Stimulated activated naive CD4-positive, alpha-beta T cell (primary cell): ENCODE measurements at places on chromosomes 5 and 9.
A peak's percentile ranks its signal among the peaks of the same experiment; 100 is the strongest.

DNA sequence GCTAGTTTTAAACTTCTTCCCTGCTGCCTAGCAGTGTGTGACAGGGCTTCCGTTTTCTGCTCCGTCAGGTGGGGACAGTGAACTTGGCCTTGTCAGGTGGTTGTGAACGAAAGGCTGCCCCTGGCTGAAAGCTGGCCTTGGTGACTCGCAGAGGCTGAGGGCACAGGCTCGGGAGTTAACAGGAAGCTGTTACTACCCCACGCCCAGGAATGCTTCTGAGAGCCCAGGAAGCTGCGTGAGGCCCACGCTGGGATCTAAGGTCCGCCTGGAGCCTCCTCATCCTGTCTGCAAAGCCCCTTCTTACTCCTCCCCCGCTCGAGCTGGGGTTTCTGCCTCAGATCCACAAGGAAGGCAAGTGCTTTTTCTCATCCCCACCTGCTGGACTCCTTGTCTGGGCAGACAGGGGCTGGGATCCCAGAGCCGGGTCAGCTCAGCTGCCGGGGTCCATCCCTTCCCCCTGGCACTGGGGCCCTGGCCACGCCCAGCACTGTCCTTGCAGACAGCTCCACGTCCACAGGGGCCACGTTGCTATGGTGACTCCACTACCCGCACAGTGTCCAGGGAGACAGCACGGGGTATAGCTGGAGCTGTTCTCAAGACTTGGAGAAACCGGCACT is 124.7 kb upstream of the TBC1D2 start:
- no peak for DNase-seq

- DNase-seq, result no peak
Measured at GRCh38 chr9:116087751-116088194, 65.8 kb upstream of the PAPPA start.

- no peak for DNase-seq
Measured at GRCh38 chr5:26295541-26295940, 742.8 kb downstream of the CDH9 start.

GRCh38 chr5:30604648-30605262 is 588.7 kb upstream of the CDH6 start:
- DNase-seq, result no peak

DNA sequence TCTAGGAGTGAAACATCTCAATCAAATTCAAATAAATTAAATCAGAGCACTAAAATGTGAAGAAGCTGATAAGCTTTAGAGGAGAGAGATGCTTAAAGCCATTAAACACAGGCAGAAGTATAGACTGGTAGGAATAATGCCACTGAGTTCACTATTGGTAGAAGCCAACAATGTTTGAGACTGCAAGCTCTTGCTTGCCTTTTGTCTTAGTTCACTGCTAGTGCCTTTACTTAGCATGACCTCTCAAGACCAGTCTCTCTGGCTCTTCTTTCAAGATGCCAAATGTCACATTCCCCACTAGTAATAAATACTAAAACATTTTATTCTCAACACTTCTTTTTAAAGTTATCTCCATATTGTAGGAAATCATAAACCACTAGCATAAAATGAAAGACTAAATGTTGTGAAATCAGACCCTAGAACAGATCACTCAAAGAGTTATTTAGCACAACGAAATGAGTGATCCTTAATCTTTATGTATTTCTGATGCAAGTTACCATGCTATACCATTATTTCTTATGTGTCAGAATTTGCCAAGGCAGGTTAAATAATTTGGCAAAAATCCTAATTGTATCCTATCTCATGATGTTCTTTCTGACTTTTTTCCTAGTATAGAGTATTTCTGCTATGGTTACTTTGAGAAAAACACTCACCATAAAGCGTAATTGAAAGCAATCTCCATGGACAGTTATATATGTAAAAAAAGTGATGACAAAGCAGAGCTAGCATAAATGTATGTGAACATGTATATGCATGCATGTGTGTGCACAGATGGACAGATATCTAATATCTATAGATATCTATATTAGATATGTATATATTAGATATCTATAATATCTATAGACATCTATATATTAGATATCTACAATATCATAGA is 57.5 kb downstream of the PJA2 start:
- DNase-seq, result no peak

DNA sequence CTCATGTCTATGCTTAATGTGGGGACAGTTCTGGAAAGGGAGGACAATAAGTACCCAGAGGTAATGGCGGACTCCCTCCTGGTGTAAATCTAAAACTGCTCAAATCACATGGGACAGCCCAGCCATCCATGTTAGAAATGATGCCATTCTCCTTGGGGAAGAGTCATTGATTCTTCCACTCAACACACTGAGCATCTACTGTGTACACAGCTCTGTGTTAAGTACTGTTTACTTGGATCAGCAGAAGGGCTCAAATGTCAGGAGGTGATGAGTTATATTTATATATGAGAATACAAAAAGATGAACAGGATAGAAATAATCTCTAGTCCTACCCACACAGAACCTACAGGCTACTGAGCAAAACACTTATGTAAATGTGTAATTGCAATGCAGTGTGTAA is 31.8 kb upstream of the NANS start:
- no peak for DNase-seq

- DNase-seq, result no peak
Measured at GRCh38 chr5:54861212-54861894, 124.0 kb downstream of the ESM1 start.

- no peak for DNase-seq
Measured at GRCh38 chr9:127875306-127875966, 2.0 kb downstream of the AK1 start.

DNA sequence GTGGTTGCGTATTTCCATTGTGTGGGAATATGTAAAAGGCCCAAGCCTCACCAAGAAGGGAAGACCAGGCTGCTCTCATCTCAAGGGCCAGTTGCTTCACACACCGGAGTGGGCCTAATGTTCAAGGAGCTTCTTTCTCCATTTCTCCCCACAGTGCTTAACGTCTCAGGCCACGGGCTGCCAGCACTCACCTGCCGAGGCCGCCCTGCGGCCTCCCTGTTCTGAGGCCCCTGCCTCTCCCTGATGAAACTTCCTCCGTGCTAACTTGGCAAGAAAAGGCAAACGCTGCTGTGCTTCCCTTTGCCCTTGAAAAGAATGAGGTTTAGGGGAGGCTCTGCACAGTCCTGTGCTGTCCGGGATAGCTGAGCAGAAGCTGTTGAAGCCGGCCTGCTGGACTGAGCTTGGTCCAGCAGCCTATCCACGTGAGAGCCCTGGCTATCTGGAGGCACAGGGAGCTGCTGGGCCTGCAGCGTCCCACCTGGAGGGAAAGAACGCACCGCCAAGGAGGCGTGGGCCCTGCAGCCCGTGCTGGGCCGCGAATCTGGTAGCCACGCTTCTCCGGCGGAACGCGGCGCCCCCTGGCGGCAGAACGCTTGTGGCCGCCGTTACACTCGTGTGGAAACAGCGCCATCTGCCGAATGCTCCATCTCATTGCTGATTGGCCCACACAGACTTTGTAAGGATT is 73.5 kb upstream of the PRSS3 start:
- peak; percentile 84 for DNase-seq

- no peak for DNase-seq
Measured at GRCh38 chr5:158814521-158814920, 285.2 kb downstream of the EBF1 start.

GRCh38 chr5:168097876-168098653 is 193.4 kb upstream of the WWC1 start:
- no peak for DNase-seq

DNA sequence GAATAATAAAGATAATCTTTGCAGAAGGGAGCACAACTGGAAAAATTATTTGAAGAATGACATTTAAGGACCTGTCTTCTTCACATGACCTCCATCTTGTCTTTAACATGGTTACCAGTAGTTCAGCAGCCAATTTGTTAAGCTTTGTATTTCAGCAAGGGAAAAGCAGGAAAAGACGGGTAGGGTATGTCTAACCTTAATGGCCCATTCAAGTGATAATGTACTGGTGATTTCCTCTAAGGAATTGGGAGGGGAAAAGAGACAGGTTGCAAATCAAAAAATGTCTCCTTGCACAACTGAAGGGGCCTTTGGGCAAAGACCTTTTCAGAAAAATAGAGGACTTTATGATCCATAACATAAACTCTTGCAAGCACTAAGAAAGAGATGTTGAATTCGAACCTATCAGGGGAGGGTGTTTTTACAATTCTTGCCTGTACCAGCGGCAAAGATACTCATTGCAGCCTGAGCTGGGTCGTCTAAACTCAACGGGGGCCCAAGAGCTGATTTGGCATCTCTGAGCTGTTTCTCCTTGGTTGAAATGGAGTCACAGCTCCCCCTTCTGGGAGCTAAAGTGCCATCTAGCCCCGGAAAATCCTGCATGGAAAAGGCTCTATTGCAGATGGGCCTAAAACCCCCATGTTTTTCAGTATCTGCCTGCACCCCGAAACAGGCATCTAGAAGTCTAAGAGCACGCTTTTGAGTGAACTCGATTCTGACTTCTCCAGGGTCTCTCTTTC is 3.8 kb downstream of the BRINP1 start:
- no peak for DNase-seq

DNA sequence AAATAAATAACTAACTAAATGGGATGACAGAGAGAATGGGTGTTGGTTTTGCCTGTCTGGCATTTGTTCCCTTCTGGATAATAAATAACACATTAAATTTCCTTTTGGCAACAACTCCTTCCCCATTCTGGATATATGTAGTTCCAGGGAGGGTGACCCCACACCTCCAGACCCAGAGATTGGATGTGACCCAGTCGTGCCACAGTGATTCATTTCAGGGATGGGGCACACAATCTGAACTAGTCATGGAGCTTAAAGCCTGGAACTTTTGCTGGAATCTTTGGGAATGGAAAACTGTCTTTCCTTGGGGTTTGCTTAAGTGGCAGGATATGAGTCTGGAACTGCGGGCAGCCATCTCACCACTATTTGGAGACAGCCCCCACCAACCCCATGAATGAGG is 11.3 kb downstream of the KLF9 start:
- no peak for DNase-seq

GRCh38 chr5:88824892-88825583 is 57.9 kb downstream of the MEF2C start:
- DNase-seq, result no peak

GRCh38 chr5:34959323-34959722 is 30.0 kb downstream of the DNAJC21 start:
- no peak for DNase-seq

- DNase-seq, result no peak
Measured at GRCh38 chr9:123326662-123327093, 29.3 kb upstream of the CRB2 start.

GRCh38 chr5:100595152-100595811 is 60.1 kb downstream of the FAM174A start:
- no peak for DNase-seq

DNA sequence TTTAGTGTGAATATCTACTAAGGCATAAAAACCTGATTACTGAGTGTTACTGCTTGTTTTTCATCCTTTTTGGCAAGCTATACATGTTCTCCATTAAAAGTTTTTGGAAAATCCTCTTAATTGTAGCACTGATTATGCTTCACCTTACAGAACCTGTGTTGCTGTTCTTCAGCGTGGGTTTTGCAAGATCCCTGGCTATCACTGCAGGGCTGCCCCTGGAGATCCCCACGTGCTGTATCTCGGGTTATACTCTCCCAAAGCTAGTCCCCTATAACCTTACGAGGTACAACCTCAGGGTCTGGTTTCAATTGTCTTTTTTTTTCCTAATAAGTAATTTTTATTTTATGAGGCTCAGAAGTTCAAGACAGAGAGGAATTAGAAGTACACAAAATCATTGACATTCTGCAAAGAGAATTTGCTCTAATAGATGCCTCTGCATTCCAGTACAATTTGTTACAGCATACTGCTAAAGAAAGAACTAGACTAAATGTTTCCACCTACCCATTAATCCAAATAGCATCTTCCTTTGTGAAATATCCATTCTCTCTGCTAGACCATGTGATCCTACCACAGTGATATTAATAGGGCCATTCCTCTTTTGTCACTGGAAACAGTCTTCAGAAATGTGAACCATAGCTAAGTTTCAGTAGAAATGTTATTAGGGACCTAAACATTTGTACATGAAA is 25.8 kb upstream of the CAMK4 start:
- no peak for DNase-seq

- no peak for DNase-seq
Measured at GRCh38 chr9:136590821-136591752, 45.2 kb upstream of the NOTCH1 start.
